ENCODE measurements at places on chromosomes 7 and 10.
A peak's percentile ranks its signal among the peaks of the same experiment; 100 is the strongest.

- no peak for DNase-seq
These were observed 495.2 kb upstream of the LRRN3 start for GRCh38 chr7:110595694-110596093.

- peak; percentile 51 for DNase-seq
These were observed at the start of gene GSTK1 for GRCh38 chr7:143263266-143264195. Gene GSTK1 (plus strand): TSS chr7:143263441. CDS start chr7:143263514, 73 bp downstream.

DNA sequence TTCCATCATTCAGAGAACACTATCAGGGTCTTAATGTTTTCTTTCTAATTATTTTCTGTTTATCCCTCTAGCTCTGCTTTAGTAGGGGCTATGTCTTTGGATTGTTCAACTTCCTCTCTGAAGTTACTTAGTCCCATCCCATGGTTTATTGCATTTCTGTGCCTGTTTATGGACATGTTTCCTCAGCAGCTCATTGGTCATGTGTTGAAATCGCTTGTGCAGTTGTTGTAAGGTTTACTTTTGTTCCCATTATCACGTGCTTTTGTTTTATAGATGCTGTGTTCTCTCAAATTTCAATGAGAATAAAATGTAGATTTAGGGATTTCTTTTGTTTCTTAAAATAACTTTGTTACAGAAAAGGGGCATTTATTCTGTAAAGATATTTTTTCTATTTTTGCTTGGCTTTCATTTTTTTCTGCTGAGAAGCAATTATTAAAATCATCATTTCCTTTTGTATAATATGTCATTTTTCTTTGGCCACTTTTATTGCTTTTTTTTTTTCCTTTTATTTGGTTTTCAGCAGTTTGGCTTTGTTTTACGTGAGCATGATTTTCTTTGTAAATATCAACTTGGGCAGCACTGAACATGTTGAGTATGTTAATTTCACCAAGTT is 110.9 kb downstream of the CCDC7 start:
- DNase-seq, result no peak

DNA sequence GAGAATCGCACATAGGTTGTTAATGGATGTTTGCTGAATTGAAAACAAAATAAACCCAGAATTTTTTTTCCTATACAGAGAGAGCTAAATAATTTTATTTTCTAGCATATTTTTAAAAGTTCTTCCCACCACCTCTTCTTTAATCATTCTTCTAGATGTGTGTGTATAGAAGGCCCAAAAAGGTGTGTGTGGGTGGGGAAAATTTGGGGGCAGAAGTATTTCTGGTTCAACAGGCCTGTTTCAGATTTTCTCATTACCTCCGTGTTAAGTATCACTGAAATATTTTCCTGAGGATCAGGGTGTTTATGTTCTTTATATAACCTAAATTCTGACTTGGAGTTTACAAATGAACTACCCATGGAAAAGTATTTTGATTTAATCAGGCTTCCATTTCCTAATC is 144.2 kb upstream of the ZNF804B start:
- no peak for DNase-seq

DNA sequence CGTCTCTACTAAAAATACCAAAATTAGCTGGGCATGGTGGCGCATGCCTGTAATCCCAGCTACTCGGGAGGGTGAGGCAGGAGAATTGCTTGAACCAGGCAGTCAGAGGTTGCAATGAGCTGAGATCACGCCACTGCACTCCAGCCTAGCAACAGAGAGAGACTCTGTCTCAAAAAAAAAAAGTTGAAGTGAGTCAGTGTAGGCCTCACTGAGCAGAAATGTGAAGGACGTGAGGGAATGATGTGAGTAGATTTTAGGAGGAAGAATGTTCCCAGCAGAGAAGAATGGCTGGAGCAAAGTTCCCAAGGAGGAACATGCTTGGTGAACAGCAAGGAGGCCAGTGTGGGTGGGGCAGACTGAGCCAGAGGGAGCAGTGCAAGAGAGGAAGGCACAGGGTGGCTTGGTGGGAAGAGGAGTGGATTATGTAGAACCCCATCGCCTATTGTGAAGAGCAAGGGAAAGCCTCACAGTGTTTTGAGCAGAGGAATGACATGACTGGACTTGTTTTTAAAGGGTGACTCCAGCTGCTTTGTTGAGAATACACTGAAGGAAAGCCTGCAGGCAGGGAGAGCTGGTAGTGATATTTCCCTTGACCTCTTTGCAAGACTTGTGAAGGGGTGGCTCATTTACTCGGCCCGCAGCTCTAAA is 708.7 kb downstream of the SUGCT start:
- peak; percentile 46 for DNase-seq

GRCh38 chr10:3832022-3832786 is 47.2 kb upstream of the KLF6 start:
- no peak for DNase-seq

GRCh38 chr10:72122221-72122620 is 33.9 kb upstream of the SPOCK2 start:
- no peak for DNase-seq

DNA sequence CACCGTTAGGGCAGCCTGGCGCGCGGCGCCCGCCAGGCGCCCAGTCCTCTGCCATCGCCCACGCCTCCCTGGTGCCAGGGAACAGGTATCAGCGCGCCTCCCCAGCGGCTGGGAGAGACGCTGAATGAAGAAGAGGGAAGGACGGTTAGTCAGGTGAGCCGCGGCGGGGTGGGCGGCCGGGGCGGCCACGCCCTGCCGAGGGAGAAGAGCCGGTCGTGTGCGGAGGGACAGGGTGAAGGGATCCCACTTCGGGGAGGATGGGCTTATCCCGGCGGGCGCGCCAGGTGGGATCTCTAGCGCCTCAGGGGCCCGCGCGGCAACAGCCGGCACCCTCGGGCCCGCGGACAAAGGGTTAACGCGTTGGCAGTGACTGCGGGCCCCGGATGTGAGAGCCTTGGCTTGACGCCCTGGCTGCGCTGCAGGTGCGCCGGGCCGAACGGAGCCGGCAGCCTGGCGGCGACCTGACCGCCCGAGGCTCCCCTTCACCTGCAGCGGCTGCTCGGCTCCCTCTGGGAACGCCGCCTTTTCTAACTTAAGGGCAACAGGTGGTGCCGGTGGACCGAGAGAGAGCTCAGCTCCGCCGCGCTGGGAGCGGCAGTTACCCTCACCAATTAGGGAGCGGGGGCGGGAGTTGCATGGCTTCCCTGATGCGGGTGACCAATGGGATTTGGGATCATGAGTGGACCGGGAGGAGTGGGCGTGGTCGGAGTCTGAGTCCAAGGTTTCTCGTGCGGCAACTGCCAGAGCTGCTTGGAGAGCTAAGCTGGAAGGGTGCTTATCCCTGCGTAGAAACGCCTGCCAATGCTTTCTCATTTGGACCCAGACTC is at the start of gene ARL4A:
TSS of gene ARL4A (plus strand) at position 743 of the 827 bp plus-strand sequence. CDS start 622 bp downstream, outside the sequence.
- peak; percentile 98 for DNase-seq

DNA sequence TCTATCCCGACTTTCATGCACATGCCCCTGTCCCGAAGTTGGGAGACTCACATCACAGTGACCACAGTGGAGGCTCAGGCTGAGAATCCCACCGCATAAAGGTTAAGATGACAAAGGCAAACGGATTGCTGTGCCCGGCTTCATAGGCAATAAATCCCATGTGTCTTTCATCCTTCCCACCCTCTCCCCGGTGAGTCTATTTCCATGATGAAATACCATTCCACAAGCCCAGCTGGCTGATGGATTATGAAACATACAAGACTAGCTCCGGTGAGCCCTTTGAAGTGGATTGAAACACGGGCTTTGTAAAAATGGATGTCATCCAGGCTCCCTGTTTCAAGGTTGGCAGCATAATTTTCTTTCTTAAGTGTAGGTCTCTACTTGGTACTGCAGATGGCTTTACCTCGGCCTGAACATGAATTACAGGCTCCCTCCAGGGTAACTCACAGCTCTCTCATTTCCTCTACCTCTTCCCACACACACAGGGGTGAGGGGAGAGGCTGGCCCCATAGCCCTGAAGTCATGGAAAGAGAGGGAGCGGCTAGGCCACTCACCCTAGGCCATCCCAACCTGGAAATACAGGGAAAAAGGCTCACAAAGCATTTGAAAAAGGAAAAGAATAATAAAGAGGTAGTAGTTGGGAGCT is 92.0 kb upstream of the CALN1 start:
- DNase-seq, result peak; percentile 3

DNA sequence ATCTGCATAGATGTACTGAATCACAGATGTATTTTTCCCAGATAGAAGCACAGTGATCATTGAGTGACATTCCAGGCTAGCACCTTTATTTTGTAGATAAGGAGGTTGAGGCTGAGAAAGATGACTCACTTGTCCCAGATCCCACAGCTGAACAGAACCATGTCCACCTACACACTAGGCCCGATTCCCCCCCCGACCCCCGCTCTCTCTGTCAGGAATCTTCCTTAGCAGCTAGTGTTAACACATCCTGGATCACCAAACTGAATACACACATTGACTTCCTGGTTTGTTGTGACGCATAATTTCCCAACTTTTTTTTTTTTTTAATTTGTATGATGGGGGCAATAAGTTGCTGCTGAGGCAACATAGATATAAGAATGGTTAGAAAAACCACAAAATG is 5.2 kb downstream of the SFMBT2 start:
- DNase-seq, result peak; percentile 24

- no peak for DNase-seq
These were observed 85.1 kb downstream of the FAM204A start for GRCh38 chr10:118256825-118257570.

DNA sequence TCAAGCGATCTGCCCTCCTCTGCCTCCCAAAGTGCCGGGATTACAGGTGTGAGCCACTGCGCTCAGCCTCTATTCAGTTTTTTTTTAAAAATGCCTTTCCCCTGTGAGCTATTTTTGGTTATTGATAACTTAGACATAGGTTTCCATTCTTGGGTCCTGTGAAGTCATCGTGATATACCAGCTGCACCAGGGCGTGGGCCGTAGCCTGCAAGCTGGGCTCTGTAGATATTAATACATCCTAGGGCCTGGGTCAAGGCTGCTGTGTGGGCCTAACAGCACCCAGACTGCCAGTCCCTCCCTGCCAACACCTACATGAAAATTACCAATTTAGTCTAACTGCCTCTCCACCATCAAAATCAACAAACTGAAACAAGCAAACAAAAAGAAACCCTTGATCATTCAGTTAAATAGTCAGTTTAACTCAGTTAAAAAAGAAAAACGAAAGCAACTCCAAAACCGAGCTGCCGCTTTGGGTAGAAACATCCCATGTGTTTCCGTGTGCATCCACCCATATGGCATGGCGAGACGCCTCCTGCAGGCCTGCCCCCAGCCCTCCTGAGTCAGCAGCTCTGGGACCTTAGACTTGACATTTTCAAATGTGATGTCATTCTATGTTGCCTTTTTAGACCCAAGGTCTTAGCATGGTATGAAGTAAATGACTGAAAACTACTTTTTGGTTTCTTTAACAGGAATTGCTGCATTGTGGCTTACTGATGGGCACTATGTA is 330.2 kb downstream of the GLRX3 start:
- no peak for DNase-seq

- no peak for DNase-seq
These were observed 10.3 kb downstream of the PWWP2B start for GRCh38 chr10:132407243-132407746.

DNA sequence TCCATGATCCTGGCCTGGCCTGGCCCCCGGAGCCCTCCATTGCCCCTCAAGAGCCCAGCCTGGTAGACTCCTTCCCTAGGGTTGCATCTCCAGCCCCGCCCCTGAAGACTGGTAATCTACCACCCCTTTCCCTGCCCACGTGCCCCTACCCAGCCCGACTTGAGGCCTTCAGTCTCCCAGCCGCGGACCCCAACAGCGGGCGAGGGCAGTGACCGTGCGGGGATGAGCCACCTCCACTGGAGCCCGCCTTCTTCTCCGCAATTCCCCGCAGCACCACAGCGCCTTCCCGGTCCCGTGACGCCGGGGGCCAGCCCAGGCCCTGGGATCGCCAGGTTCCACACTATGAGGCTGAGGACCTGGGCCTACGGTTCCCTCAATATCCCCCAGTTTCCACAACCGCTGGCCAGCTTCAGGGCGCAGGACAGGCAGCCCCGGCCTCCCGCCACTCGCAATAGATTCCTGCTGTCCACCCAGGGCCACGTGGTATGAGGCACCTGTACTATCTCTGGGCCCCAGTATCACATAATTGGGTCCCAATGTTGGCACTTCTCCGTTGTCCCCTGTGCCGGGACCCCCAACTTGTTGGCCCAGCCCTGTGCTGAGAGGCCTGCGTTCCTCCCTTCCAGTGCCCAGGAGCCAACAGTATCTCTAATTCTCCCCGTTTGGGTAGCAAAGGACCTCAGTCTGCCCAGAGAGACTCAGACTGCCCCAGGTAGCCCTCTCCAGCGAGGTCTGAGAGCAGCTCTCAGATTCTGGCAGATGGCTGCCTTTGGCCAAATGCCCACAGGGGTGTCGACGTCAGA is 1.1 kb upstream of the GPRIN2 start:
- DNase-seq, result no peak

DNA sequence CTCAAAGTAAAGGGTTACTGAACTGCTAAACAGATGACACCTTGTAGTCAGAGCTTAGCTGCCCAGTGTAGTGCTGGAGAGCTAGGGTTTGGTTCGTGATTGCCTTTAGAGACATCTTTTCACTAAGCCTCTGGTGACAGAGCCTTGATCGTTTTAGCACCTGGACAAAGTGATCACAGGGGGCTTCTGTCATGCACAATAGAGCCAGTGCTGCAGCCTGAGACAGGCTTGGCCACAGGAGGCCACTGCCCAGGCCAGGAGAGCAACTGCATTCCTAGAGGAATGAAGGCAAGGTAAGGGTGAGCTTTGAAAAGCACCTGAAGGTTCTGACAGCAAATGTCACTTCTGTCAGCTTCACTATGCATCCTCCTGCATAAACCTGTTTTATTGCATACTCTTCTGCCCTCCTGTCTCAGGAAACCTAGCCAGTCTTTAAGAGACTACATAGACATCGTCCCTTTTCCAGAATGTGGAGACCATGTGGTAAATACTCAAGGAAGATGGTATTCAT is 122.9 kb downstream of the NPY start:
- DNase-seq, result no peak

- DNase-seq, result no peak
These were observed 193.5 kb downstream of the AUTS2 start for GRCh38 chr7:69791739-69792138.

- DNase-seq, result no peak
These were observed 4.2 kb upstream of the MUC12 start for GRCh38 chr7:100965045-100965722.

DNA sequence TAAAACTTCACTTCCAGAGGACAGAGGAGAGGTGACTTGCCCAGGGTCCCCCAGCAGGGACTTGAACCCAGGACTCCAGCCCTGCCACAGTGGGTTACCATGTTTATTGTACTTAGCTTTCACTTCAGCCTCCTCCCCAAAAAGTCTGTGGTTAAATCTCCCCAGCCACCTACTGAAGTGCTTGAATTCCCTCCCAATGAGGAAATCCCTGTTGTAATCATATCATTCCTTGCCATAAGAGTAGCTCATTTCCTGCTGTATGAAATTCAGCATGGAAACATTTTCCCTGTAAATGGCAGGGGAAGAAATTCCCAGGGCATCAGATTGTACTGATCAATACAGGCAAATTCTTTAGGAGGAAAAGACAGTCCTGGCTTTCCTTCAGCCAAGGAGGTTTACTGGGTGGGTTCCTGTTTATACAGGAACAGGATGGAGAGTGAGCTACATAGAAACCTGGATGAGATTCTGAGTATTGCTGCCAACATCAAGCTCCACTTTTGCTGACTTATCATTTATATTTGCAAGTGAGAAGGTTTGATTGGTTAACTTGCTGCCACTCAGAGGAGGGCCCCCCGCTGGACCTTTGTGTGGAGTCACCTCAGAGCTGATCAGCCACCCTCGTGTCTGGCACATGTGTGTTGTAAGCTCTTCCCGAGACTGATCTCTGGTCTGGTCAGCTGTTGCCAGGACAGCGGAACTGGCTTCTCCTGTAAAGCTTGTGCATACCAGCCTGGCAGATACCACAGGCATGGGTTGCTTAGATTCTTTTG is 16.4 kb upstream of the PDZD8 start:
- peak; percentile 47 for DNase-seq

- DNase-seq, result no peak
These were observed 1.6 kb upstream of the IDI1 start for GRCh38 chr10:1050554-1050953.

All from fibroblast of mammary gland (primary cell).